ENCODE measurements at places on chromosomes 13 and 19.

DNA sequence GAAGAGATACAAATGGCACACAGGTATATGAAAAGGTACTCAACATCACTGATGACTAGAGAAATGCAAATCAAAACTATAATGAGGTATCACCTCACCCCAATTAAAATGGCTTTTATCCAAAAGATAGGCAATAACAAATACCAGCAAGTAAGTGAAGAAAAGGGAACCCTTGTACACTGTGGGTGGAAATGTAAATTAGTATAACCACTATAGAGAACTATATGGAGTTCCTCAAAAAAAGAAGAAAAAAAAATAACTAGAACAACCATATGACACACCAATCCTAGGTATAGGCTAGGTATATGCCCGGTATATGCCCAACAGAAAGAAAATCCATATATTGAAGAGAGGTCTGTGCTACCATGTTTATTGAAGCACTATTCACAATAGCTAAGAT, 150.9 kb downstream of the VWA8 start:
- no peak for DNase-seq

DNA sequence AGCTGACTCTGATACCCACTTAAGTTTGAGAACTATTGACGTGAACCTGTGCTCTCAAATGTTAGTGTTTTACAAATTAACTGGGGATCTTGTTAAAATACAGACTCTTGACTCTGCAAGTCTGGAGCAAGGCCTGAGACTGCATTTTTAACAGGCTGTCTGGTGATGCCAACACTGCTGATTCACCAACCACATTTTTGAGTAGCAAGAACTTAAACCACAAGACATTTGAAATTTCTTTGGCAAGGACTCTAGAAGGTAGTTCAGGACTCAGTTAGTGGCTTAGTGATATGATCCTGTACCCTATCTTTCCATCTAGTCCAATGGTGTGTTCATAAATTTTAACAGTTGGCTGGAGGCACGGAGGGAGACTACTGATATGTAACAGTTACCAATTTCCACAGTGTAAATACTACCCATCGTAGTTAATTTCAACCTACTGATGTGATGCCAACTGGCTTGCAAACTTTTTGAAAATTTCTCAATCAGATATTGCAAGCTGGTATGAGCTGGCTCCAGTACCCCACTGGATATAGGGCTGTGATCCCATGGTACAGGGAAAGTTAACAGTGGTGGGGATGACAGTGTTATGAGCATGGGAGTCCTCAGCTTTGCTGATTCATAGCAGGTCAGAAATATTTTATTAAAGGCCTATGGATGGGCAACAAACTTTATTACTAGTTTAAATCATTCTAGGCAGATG, 255.1 kb downstream of the TBC1D4 start:
- no peak for DNase-seq

DNA sequence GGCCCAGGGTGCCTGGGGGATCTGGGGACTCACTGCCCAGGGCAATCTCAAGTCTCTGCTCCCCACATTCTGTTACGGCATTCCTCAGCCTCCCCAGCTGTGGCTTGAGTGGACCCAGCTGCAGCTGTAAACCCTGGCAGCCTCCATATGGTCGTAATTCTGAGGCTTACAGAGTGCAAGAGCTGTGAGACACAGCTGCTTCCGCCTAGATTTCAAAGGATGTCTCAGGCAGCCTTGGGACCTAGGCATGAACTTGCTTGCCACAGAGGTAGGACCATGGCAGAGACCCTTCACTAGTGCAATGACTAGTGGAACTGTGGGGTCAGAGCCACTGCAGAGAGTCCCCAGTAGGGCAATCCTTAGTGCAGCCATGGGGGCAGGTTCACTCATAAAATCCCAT, 297.5 kb downstream of the ENOX1 start:
- no peak for DNase-seq

- DNase-seq: peak; percentile 32
These were observed 20.8 kb downstream of the NOVA2 start for GRCh38 chr19:45952686-45953505.

DNA sequence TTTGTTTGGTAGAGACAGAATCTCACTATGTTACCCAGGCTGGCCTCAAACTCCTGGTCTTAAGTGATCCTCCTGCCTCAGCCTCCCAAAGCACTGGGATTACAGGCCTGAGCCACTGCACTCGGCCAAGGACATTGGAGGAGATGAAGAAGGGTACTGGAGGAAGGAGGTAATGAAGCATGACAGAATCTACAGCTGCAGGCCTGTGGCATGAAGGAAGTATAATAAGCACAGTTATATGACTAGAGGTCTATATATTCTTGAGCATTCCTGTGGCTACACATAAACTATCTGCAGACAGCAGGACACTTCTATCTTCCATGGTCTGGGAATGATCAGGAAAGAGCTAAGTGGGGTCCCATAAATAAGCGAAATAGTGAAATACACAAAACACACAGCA, 18.2 kb downstream of the ZNF565 start:
- no peak for DNase-seq

DNA sequence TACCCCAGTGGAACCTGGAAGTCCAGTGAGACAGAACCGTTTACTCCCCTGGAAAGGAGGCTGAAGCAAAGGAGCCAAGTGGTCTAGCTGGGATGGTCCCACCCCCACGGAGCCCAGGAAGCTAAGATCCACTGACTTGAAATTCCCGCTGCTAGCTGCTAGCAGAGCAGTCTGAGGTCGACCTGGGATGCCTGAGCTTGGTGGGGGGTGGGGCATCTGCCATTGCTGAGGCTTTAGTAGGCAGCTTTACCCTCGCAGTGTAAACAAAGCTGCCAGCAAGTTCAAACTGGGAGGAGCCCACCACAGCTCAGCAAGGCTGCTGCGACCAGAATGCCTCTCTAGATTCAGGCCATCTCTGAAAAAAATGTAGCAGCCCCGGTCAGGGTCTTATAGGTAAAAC, 437.0 kb downstream of the SUCLA2 start:
- no peak for DNase-seq
